NCI-H1930 (cell line): ENCODE measurements at places on chromosomes 1 and 21.

- no peak for DNase-seq
Measured at GRCh38 chr1:17370618-17371017, 1.4 kb upstream of the PADI6 start.

DNA sequence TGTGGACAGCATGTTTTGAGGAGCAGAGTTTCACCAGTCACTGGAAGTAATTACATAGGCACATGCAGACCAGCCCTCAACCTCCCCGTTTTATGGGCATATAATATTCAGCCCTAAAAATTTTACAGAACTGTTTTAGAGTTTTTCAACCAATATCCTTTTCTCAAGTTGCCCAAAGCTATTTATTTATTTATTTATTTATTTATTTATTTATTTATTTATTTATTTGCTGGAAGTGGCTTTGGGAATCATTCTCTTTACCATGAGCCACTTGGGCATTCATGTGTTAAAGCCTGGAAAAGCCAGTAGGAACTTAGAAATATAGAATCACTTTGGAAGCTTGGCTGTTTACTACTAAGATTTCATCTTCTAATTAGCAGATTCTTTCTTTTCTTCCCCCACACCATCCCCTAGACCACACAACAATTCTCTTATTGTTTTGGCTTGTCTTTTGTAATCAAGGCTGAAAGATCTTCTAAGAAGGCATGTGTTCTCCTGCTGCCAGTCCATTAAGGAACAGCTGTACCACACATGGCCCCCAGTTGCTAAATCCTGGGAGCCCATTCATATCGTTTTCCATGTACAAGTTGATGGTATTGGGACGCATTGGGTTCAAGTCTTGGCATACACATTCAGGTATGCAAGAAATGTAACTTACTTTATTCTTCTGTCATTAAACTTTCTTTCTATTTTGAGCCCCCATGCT lies 220.0 kb downstream of the PAPPA2 start:
- no peak for DNase-seq

DNA sequence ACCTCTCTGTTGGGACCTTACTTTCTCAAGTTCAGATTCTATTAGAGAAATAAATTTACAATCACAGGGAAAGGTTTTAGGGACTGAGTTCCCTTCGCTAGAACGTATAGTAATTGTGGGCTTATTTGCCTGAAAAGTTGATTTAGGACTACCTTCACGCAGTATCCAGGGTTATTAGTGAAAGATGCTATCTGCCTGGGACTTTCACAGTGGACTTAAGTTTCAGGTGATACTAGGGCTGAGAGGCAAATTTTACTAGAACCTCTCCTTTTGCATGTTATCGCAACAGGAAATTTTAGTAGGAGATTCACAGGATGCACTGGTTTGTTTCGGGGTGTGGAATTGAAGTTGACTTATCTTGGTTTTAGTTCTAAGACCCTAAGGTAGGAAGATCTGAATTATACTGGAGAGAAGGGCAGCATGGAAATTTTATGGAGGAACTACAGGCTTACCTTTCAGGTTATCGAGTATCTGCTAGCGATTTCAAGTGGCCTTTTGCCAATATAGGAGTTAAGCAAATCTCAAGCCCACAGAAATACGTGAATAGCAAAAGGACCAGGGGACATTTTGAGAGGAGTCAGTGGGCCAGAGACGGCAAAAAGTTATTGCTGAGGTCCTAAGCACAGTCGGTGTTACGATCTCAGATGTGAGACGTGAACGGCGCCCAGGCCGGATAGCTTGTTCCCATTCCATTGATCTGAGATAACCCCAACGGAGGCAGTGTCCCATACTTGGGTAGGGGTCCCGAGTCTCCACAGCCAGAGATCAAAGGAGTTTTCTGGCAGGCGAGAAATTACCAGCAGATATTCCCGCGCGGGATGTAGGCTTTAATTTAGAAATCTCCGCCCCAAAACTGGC lies 723 bp upstream of the GNAI3 start:
- DNase-seq, result no peak

- no peak for DNase-seq
Measured at GRCh38 chr1:17665950-17666720, 89.0 kb upstream of the ACTL8 start.

- DNase-seq, result no peak
Measured at GRCh38 chr1:109637446-109637845, 17.8 kb downstream of the AMPD2 start.

GRCh38 chr21:22343303-22343702 lies 1345.1 kb downstream of the NCAM2 start:
- no peak for DNase-seq
